ENCODE measurements at places on chromosomes 6 and 20. TPM values are rescaled to one million over a fixed set of nuclear protein-coding genes. Genes with fewer than 3 reads are reported as not detected.

C6orf52 gene
- total RNA-seq = 10.9 TPM

C20orf204 gene
- 0.88 TPM for total RNA-seq

SLA2 gene
- total RNA-seq = 0.11 TPM

SYCP2L gene
- total RNA-seq = 6.9 TPM

TSHZ2 gene
- total RNA-seq = 17.3 TPM

KIF25 gene
- 1.6 TPM for total RNA-seq

COL20A1 gene
- 0.85 TPM for total RNA-seq

TIAM2 gene
- total RNA-seq = 12.4 TPM

PAX1 gene
- total RNA-seq = not detected

BFSP1 gene
- total RNA-seq = 7.1 TPM

BCL2L1 gene
- total RNA-seq = 74.6 TPM
